PC-3 (cell line): ENCODE measurements at places on chromosomes 3 and 15. TPM values are rescaled to one million over a fixed set of nuclear protein-coding genes. Genes with fewer than 3 reads are reported as not detected.

DNA sequence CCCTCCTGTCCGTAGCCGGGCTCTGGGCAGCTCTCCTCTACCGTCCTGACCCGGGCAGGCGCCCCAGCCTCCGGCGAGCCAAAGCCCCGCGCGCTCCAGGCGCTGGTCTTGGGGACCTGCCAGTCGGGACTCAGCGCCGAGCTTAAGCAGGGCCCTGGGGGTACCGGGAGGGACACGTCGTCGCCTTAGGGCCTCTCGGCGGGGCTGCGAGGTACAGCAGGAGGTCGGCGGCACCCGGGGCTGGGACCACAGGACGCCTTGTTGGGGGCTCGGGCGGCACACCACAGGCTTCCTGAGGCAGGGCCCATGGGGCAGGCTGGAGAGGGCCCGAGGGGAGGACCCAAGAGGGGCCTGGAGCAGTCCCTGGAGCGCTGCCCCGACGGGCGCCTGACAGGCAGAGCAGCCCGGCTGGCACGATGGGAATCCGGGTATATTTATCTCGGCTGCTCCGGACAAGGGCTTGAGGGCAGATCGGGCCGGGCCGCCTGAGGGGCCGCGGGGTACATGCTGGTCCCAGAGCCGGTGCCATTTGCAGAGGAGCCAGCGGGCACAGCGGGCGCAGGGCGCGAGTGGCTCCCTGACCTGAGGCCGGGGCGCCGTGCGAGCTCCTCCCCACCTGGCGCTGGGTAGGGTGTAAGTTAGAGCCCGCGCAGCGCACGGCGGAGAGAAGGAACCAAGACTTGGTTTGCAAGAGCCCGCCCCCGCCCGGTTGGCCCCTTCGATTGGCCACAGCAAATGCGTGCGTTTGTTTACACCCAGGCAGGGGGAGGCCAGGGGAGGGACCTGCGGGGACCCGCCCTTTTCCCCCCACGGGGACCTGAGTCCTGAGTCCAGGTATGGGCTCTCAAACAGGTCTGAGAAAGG lies 574 bp downstream of the SLC38A3 start:
- DNase-seq = no peak

DNA sequence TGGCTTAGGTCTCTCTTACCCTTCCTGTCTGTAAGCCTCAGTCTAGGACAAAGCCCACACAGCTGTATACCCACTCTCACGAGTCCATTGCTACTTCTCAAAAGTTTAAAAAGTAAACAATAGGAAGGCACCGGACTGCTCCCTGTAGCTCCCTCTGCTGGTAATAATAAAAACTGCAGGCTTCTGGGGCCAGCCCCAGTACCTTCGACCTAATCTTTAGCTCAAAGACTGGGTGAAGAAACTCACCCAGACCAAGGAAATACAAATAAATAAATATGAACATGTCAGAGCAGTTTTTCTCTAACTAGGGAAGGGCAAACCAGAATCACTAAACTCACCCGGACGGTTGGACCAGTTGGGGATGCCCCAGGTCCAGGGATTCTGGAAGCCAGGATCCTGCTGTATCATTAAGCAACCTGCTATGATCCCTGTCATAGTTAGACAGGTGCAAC lies 5.0 kb downstream of the FAM219B start:
- DNase-seq = peak; percentile 86

DNA sequence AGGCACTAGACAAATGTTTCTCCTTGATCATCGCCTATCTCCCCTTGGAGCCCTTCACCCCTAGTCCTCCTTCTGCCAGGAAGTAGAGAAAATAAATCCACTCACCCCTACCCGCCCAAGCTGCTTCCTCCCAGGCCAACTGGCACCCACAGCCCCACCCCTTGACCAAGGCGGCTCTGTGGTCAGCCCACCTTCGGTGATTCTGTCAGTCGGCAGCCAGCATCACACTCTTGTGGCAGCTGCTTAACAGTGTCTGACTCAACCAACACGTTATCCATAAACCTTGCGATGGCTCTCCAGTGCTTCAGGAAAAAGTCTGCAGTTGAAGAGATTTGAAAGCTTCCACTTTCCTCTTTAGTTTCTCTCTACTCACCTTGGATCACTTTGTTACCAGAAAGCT lies 7.6 kb downstream of the SHF start:
- DNase-seq = peak; percentile 51

DNA sequence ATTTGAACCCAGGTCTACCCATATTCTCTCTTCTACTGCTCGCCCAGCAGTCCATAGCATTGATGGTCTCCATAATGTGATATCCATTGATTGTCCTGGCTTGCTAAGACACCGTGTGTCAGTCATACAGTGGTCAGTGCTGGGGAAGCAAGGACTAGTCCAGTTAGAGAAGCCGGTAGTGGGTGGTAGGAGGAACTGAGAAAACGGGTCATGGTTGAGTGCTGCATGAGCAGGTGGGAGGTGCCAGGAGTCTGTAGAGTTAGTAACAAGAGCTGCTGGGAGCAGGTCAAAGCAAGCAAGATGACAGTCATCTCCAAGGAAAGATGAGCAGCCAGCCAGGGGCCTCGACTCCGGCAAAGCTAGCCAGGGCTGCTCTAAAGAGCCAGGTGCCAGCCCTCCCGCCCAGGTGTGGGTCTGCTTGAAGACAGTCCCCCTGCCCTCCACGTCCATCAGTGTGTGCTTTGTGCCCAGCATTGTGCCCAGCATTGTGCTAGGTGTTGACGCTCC lies 29.5 kb upstream of the USP3 start:
- peak; percentile 32 for DNase-seq

The SI gene
- total RNA-seq = not detected in 2 replicates

GRCh38 chr15:48710952-48711495 lies 65.5 kb upstream of the FBN1 start:
- DNase-seq = no peak

The IMP3 gene
- total RNA-seq = 92.6 and 95.4 TPM in 2 replicates

The FOXB1 gene
- total RNA-seq = not detected in 2 replicates
